ENCODE measurements at places on chromosomes 1 and 21.
A peak's percentile ranks its signal among the peaks of the same experiment; 100 is the strongest.

DNA sequence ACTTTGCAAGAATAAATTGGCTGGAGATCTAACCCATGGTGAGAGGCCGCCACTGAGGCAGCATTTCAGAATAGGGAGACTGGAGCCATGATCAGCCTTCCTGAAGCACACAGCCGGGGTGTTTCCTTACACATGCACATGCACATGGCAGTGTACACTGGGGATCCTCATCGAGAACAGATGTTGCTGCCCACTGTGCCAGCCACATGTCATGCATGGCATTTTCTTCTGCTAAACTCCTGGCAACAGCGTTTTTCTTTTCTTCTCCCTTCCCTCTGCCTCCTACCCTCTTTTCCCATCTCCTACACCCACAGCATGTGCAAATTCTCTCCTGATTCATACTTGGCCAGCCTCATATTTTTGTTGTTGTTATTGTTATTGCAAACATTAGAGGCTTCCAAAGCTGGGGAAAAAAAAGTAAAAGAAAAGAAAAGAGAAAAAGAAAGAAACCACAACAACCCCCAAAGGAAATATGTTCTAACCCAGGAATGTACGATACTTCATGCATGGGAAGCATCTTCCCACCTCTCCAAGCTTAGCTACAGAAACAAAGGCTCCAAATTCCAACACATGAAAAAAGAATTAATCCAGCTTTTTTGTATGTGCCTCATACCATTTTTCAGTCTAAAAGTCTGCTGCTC is 344.0 kb downstream of the ASTN1 start:
- DNase-seq: no peak

DNA sequence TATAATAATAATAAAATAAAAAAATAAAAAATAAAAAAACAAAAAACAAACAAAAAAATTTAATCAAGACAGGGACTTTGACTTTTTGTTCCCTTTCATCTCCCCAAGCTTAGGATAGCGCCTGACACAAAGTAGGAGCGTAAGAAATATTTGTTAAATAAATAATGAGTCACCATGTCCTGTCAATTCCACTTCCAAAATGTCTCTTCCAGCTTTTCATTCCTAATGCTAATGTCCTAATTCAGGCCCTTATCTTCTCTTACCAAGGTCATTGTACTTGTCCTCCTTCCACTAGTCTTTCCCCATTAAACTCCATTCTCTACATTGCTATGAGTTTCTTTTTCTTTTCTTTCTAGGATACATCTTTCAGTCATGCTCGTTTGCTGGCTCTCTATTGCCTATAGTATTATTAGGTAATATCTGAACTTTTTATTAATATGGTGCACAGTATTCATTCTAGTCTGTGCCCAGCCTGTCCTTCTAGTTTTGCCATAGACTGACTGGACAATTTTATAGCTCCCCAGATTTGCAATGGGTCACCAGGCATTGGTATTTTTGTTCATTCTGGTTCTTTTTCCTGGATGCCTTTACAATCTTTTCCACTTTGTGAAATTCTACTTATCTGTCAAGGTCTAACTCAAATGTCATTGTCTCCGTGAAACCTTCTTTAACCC is 11.4 kb downstream of the NEXN start:
- DNase-seq: no peak

- DNase-seq: no peak
Observed at GRCh38 chr1:32020339-32020738, 6.7 kb downstream of the KHDRBS1 start.

- no peak for DNase-seq
Observed at GRCh38 chr1:212359794-212360479, 54.7 kb downstream of the PACC1 start.

- DNase-seq: no peak
Observed at GRCh38 chr1:18145851-18146618, 38.4 kb downstream of the IGSF21 start.

DNA sequence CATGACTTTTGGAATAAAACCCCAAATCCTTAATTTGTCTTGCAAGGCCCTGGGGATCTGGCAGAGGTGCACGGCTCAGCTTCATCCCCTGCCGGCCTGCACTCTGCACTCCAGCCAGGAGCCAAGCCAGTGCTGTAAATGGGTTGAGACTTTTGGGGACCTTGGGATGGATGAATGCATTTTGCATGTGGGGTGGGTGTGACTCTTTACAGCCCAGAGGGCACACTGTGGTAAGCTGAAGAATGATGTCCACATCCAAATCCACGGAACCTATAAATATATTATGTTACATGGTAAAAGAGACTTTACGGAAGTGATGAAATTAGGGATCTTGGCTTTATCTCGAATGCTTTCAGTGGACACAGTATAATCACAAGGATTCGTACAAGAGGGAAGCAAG is 177.8 kb downstream of the EDEM3 start:
- DNase-seq: no peak

GRCh38 chr1:66642992-66643391 is 109.0 kb downstream of the SGIP1 start:
- DNase-seq: no peak

DNA sequence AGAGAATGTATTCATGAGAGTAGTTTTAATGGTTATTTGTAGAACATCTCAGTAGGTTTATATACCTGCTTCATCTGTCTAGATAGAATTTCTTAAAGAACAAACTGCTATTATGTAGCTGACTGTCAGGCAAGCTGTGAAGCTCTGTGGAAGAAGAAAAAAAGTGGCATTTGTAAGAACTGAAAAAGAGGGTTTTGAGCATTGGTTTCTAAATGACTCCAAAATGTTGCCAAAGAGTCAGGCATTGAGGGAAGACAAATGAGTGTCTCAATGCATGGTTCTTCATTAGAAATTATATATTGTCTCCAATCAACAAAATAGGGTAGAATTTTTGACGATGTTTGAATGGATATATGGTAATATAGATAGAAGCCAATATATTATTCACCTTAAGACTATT is 1276.1 kb downstream of the KCNT2 start:
- no peak for DNase-seq

GRCh38 chr1:199593475-199593874 is 434.0 kb upstream of the NR5A2 start:
- DNase-seq: no peak

DNA sequence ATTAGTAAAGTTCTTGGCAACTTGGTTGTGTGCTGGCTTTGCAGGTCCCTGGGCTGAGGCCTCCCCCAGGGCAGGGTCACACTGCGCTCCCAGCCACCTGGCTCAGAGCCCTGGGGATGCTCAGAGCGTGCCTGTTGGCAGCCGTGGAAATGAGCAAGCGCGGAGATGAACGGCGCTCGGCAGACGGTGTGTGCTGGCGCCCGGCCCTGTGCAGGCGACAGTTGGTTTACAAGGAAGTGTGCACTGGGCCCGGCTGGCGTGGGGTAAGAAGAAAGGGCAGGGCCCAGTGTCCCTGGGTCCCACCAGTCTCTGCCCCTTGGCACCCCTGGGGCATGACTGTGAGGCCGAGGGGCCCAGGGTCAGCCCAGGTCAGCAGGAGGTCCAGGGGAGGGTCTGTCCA is 25.7 kb upstream of the PEX10 start:
- no peak for DNase-seq

DNA sequence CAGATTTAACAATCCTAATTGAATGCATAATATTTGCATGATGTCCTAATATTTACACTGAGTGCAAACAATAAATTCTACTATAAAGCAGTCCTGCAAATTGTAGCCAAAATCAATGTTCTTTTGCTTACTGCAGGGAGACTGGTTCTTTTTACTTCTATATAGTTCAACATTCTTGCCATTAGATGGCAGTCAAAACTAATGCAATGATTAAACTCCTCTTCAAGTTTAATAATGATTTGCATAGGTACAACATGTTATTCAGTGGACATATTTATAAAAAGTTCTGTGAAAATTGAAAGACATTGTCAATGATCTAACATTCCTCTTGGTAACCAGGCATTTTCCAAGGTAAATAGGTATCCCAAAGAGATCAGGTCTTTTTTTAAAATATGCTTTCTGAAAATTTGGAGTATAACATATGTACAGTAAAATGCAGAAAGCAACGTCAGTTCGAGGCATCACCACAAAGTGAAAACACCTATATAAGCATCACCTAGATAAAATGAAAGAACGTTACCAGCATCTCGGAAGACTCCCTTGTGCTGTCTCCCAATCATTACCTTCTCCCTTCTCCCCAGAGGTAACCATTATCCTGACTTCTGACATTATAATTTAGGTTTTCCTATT is 9.8 kb upstream of the FNBP1L start:
- peak; percentile 54 for DNase-seq

DNA sequence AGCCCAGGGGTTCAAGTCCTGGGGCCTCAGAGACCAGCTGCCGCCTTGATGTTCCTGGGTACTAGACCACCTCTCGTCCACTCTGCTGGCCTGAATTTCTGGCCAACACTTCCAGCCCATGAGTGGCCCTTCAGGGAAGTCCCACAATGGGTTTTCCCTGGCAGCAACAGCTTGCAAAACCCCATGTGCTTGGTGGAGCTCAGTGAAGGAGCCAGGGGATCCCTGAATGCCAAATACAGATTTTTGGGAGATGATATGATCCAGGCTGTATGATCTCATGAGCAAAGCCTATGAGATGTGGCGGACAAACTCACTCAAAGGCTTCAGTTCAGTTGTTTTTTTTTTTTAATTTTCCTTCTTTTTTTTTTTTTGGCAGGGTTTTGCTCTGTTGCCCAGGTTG is 9.6 kb upstream of the RASSF5 start:
- DNase-seq: no peak

DNA sequence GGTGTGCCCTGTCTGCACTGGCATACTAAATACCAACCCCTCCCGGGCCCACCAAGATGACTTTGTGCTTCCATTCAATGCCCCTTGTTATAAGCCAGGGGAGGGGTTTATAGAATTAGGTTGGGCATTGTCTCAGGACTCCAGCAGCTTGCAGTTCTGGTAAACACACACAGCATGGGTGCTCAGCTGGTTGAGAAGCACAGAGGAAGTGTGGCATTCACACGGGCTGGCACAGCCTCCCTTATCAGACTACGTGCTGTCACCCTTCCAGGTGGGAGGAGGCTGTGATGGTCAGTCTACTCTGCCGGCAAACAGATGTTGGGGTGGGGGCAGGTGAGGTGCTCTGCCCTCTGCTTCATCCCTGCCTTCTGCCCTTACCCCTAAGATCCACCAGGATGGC is 15.0 kb upstream of the SLC6A17 start:
- no peak for DNase-seq

GRCh38 chr1:74357756-74358155 is 122.6 kb downstream of the TNNI3K start:
- DNase-seq: no peak

DNA sequence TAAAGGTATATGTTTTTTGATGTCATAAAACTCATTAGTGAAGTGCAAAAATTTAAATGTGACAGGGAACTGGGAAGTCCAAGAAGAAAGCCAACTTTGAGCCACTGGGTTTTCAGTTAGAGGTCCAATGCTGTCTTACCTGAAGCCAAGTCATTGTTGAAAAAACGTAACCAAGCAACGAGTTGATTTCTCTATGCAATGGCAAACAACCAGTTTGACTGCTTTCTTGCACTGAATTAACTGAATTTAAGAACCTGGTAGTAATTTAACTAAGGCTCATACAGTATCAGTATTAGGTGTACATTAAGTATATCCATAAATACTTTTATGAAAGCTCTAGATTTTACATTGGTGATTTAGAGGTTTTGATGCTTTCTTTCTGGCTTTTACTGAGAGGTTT is 20.2 kb upstream of the S1PR1 start:
- no peak for DNase-seq

DNA sequence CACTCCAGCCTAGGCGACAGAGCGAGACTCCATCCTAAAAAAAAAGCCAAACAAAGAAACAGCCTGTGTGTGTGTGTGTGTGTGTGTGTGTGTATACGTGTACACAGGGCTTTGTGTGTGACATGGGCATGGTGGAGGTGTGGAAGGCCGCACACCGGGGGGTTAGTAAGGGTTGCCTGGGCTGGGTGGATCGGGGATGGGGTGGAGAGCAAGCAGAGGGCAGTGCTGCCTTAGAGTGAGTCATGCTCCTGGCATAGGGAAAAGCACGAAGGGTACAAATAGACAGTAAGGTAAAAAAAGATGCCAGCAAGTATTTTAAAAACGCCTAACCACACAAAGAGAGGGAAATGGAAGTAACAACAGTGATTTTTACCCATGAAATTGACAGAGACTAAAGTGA is 6.2 kb downstream of the PRMT2 start:
- no peak for DNase-seq

DNA sequence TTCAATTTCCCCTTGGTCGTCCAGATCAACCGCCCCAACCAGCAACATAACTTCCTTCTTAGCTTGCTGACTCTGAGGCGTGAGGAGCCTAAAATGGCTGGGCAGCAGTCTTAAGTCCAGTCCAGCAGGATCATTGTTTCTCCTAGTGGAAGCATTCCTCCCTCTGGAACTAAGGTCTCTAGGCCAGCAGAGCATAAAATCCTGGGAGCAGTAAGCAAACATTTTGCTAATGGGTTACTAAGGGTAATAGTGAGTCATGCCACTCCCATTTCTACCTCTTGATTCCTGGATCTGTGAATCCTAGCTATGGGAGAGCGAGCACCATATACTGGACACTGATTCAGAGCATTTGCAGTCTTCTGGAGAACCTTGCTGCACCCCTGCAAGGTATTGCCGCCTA is 59.9 kb downstream of the ADSS2 start:
- no peak for DNase-seq

DNA sequence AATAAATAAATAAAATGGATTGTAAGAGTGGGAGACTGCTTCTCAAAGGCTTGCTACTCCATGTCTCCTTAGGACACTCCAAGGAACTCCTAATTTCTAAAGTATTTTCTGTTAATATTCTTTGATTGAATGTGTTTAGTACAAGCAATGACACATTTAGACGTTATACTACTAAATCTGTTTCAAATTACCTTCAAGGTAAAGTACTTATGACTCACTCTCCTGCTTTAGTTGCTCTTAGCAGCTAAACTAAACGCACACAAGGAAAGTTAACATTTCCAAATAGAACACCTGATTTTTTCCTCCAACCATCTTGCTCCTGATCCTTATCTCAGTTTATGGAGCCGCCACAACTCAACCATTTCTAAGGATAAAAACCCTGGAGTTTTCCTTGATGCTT is 969.8 kb upstream of the ADGRL4 start:
- DNase-seq: no peak

DNA sequence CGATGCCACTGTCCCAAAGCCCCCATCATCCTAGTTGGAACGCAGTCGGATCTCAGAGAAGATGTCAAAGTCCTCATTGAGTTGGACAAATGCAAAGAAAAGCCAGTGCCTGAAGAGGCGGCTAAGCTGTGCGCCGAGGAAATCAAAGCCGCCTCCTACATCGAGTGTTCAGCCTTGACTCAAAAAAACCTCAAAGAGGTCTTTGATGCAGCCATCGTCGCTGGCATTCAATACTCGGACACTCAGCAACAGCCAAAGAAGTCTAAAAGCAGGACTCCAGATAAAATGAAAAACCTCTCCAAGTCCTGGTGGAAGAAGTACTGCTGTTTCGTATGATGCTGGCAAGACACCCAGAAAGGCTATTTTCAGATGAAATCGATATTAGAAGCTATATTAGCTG is 8.1 kb downstream of the RHOU start:
- no peak for DNase-seq

- no peak for DNase-seq
Observed at GRCh38 chr1:89198081-89198480, 661 bp downstream of the GBP4 start.

Data from CD4-positive, alpha-beta T cell treated with Interleukin-17A for 1 hour (primary cell).